ENCODE measurements at places on chromosomes 4 and X. TPM values are rescaled to one million over a fixed set of nuclear protein-coding genes. Genes with fewer than 3 reads are reported as not detected.

S100P gene
- total RNA-seq, result not detected

CT47C1 gene
- total RNA-seq, result not detected

ARHGEF38 gene
- total RNA-seq, result not detected

FGF16 gene
- not detected for total RNA-seq

SCD5 gene
- total RNA-seq, result 61.7 TPM

PPEF1 gene
- 0.14 TPM for total RNA-seq

GPR34 gene
- not detected for total RNA-seq

FABP2 gene
- not detected for total RNA-seq

NIPAL1 gene
- 3.8 TPM for total RNA-seq
